ENCODE measurements at places on chromosomes 3 and 15. TPM values are rescaled to one million over a fixed set of nuclear protein-coding genes. Genes with fewer than 3 reads are reported as not detected.

GRCh38 chr3:30332196-30333021 is 274.0 kb upstream of the TGFBR2 start:
- no peaks in the 10 kb centered on the region for H3K4me1 ChIP-seq
- H3K4me3 ChIP-seq, result no peak overlapping the region
- no peak overlapping the region for H3K27ac ChIP-seq

DNA sequence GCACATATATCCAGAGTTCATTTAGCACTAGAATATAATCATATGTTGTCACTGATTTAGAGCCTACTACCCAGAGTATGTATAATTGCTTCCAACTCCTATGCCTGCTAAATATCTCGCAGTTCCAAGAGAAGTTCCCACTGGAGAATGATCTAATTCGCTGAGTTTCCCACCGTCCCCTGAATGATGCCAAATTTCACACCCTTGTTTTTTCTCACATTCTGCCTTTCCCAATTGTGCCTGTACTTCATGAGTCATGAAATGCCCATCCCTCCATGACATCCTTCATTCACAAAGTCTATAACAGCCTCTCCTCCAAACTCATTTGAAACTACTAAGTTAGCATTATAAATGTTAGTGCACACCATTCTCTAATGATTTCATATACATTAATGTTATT is 177.2 kb downstream of the CBLB start:
- no peak overlapping the region for H3K27ac ChIP-seq
- no peak overlapping the region for H3K4me3 ChIP-seq
- H3K27me3 ChIP-seq, result no peaks in the 10 kb centered on the region
- H3K36me3 ChIP-seq, result no peaks in the 10 kb centered on the region

DNA sequence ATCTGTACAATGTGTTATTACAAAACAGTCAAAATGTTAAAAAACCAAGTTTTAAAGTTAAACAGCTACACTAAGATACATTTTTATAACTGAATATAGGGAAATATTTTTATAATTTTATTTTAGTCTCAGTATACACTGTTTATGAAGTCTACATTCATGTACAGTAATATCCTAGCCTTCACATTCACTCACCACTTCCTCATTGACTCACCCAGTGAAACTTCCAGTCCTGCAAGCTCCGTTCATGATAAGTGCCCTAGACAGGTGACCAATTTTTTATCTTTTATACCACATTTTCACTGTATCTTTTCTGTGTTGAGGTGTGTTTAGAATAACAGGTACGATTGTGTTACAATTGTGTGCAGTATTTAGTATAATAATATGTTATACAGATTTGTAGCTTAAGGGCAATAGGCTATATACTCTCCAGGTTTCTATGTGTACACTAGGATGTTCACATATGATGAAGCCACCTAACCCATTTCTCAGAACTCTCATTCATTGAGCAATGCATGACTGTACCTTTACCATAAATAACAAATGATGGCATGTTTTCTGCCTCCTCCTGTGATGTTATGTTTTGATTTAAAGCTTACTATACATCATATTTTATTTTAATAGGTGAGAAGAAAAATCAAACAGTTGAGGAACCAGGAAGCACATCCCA is 388.4 kb upstream of the NDN start:
- no peak overlapping the region for H3K4me3 ChIP-seq
- no peaks in the 10 kb centered on the region for H3K4me1 ChIP-seq
- peak overlapping the region; percentile 18 for H3K27ac ChIP-seq
- H3K36me3 ChIP-seq, result no peaks in the 10 kb centered on the region
- H3K27me3 ChIP-seq, result no peaks in the 10 kb centered on the region

DNA sequence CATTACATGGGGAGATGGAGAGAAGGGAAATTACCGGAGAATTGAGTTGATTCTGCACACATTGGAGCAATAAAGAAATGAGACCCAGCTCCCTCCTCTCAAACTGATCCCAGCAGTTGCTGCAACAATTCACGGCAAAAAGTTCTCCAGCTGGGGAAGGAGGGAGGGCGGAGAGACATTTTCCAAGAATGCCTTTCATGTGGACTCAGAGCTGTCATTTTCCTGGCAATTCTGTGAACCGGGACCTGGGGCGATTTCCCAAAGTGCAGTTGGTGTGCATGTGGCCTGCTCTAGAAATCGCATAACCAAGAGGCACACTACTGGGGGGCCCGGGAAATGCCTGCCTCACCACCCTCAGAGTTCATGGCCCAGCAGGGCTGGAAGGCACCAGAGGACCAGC is 48.7 kb upstream of the IREB2 start:
- no peaks in the 10 kb centered on the region for H3K36me3 ChIP-seq
- no peaks in the 10 kb centered on the region for H3K4me1 ChIP-seq
- H3K27me3 ChIP-seq, result no peaks in the 10 kb centered on the region
- DNase-seq, result no peak

DNA sequence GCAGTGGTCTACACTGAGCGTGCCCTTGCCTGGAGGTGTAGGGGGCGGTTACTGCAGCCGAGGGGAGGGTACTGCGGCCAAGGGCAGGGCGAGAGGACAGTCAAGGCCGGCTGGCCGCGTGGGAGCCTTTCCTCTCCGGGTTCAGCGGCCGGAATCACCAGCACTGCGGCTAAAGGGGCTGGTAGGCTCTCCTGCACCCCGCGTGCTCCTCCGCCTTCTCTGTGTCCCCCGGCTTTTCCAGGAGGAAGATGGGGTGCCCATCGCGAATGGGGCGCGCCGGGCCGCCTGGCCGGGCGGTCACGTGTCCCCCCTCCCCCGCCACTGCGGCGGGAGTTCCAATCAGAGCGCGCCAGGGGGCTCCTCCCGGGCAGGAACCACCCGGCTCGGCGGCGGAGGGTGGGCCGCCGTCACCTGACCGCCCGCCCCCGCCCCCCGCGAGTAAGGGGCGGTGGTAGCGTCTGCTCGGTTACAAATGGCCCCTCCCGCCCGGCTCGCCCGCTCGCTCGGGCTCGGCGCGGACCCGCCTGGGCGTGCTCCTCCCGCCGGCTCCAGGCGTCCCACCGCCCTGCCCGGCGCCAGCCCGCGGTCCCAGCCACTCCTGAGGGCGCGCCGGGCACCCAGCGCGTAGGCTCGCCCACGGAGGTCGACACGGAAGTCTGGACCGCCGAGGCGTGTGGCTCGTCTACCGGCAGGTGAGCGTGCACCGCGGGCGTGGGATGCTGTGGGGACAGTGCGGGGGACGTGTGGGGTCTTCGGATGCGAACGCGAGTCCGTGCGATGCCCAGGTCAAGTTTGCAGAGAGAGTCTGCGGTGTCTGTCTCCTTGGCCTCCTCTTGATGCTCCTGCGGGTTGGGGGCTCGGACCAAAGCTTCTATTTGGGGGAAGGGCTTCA is 242.6 kb upstream of the TOPAZ1 start:
- H3K4me1 ChIP-seq, result peaks cover 6% of the 10 kb centered on the region
- H3K4me3 ChIP-seq, result peak overlapping the region; percentile 26
- no peaks in the 10 kb centered on the region for H3K36me3 ChIP-seq
- no peak for DNase-seq
- H3K27ac ChIP-seq, result no peak overlapping the region

GRCh38 chr15:67372543-67372942 is 118.0 kb downstream of the IQCH start:
- no peak overlapping the region for H3K4me3 ChIP-seq
- H3K4me1 ChIP-seq, result no peaks in the 10 kb centered on the region
- DNase-seq, result no peak

GRCh38 chr3:78165876-78166275 is 1126.0 kb downstream of the ROBO2 start:
- no peak overlapping the region for H3K27ac ChIP-seq
- no peaks in the 10 kb centered on the region for H3K36me3 ChIP-seq
- no peak for DNase-seq
- no peak overlapping the region for H3K4me3 ChIP-seq
- H3K4me1 ChIP-seq, result no peaks in the 10 kb centered on the region

GRCh38 chr3:176687754-176688153 is 509.5 kb downstream of the TBL1XR1 start:
- no peak overlapping the region for H3K27ac ChIP-seq
- no peak overlapping the region for H3K4me3 ChIP-seq
- no peak for DNase-seq
- no peaks in the 10 kb centered on the region for H3K36me3 ChIP-seq

DNA sequence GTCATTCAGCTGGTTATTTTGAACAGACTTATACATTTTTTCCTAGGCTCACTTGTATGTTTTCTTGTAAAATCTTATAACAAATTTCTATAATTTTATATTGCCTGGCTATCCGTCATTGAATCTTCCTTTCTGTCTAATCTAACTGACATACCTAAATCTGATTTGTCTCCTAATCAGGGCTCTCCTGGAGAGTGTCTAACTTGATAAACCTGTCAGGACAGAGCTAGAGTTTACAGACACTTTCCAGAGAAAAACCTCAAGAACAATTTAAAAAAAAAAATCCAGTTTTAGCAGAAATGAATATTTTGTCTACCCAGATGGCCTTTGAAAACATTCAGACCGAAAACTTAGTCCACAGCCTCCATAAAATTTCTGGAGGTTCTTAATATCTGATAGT is 1305.8 kb downstream of the ROBO1 start:
- no peak for DNase-seq
- H3K27ac ChIP-seq, result no peak overlapping the region
- no peaks in the 10 kb centered on the region for H3K4me1 ChIP-seq
- no peak overlapping the region for H3K4me3 ChIP-seq

DNA sequence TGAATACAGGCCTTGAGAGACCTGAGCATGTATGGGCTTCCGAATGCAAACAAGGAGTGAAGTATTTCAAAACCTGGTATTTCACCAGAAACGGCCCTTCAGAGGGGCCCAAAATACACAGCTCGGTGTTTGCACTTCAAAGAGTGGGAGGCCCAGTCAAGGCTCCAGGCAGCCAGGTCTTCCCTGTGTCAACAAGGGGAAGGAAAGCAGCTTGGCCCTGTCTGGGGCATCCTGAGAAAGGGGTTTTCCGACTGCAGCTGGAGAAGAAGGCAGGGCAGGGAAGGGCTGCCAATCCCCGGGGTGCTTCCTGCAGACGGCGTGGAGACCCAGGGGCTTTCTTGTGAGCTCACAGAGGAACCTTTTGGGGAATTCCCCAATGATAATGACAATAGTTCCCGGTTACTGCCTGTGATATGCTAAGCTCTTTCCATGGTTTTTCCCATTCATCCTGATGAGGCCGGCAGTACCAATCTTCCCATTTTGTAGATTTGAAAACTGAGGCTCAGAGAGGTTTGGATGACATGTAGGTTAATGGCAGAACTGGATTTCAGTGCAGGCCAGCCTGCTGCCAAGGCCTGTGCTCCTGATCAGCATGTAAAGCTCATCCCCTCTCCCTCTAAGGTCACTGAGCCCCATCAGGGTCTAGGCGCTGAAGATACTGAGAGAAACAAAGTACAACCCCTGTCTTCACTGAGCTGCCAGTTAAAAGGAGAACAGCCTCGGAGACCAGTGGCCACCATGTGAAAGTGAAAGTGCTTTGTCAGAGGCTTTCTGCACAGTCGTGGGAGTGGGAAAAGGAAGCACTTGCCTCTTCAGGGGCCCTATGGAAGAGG is 43.0 kb upstream of the TLE3 start:
- DNase-seq, result no peak
- no peaks in the 10 kb centered on the region for H3K36me3 ChIP-seq
- no peak overlapping the region for H3K4me3 ChIP-seq
- no peak overlapping the region for H3K27ac ChIP-seq
- H3K27me3 ChIP-seq, result no peaks in the 10 kb centered on the region
- no peaks in the 10 kb centered on the region for H3K4me1 ChIP-seq

DNA sequence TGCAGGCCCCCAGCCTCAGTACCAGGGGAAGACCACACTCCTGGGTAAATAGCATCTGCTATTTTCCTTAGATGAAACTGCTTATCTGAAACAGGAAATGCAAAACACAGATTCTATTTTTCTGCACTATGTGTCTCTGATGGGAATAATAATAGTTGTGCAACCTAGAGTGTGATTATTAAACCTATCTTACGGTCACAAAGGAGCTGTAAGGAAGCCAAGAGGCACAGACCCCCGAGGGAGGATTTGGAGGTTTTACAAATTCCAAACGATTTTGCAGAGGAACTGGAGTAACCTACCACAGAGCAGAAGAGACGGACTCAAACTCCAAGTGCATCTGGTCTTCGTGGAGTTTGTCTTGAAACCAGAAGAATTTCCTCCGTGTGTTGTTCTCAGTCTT is 14.1 kb upstream of the APOD start:
- DNase-seq, result no peak
- H3K4me1 ChIP-seq, result no peaks in the 10 kb centered on the region
- no peaks in the 10 kb centered on the region for H3K36me3 ChIP-seq
- H3K4me3 ChIP-seq, result no peak overlapping the region

GRCh38 chr3:188431553-188431952 is 277.6 kb downstream of the LPP start:
- peaks cover 10% of the 10 kb centered on the region for H3K4me1 ChIP-seq
- no peaks in the 10 kb centered on the region for H3K36me3 ChIP-seq
- peak overlapping the region; percentile 64 for H3K27ac ChIP-seq
- DNase-seq, result peak; percentile 40
- H3K27me3 ChIP-seq, result no peaks in the 10 kb centered on the region

DNA sequence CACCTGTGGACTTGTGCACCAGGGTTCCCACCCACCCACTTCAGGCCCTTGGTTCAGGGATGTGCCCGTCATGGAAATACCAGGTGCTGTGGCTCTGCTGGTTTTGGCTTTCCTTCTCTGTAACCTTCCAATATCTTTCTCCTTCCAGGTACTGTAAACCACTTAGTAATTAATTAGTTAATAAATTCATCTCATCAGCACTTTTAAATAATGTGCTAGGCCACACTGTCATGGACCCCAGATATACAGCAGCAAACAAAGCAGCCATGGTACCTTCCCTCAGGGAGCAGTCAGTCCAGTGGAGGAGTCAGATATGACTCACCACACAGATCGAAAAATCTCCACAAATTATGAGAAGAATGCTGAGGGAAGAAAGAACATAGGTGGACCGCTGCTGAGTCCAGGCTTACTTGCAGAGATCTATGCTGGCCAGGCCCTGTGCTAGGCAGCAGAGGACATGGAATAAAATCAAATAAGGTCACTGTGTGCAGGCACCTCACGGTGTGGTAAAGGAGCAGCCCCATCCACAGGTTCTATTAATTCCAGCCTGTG is 6.8 kb upstream of the GATA2 start:
- no peaks in the 10 kb centered on the region for H3K36me3 ChIP-seq
- no peak overlapping the region for H3K4me3 ChIP-seq
- H3K27me3 ChIP-seq, result peaks cover 26% of the 10 kb centered on the region
- peak; percentile 10 for DNase-seq
- no peak overlapping the region for H3K27ac ChIP-seq

- no peaks in the 10 kb centered on the region for H3K4me1 ChIP-seq
- H3K27ac ChIP-seq, result no peak overlapping the region
- DNase-seq, result no peak
- H3K4me3 ChIP-seq, result no peak overlapping the region
- H3K27me3 ChIP-seq, result no peaks in the 10 kb centered on the region
Measured at GRCh38 chr3:186933816-186934215, 3.5 kb downstream of the ST6GAL1 start.

- H3K27ac ChIP-seq, result no peak overlapping the region
- H3K27me3 ChIP-seq, result no peaks in the 10 kb centered on the region
- H3K36me3 ChIP-seq, result no peaks in the 10 kb centered on the region
- peak; percentile 73 for DNase-seq
Measured at GRCh38 chr3:44198284-44199269, 43.1 kb upstream of the TOPAZ1 start.

LRRIQ4 gene
- total RNA-seq, result not detected

ACTR8 gene
- total RNA-seq, result 31.4 TPM

A4GNT gene
- total RNA-seq, result not detected

Data from colonic mucosa (tissue), 4 donors.